HTR-8/SVneo (cell line): ENCODE measurements at places on chromosomes 11 and 22.

GRCh38 chr11:42972741-42973140, 339.1 kb upstream of the API5 start:
- DNase-seq: no peak

- DNase-seq: no peak
These were observed 174.1 kb downstream of the FAM181B start for GRCh38 chr11:82559609-82560008.

DNA sequence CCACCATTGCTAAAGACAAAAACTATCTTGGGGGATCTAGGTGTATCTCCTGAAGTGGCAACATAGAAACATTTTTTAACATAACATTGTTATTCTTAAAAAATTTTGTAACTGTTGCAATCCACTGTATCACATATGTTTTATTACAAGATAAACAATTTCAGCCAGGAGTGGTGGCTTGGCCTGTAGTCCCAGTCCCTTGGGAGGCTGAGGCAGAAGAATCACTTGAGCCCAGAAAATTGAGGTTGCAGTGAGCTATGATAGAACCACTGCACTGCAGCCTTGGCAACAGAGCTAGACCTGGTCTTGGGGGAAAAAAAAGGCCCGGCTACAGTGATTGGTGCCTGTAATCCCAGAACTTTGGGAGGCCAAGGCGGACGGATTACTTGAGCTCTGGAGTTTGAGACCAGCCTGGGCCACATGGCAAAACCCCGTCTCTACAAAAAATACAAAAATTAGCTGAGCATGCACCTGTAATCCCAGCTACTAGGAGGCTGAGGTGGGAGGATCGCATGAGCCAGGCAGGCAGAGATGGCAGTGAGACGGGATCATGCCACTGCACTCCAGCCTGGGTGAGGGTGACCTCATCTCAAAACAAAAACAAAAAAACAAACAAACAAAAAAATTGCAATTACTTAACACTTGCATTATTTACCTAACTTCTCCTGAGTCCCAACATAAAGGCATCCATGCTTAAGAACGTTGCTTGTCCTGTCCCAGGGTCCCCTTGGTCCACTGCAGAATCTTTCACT, 1.5 kb upstream of the DEPDC5 start:
- no peak for DNase-seq

DNA sequence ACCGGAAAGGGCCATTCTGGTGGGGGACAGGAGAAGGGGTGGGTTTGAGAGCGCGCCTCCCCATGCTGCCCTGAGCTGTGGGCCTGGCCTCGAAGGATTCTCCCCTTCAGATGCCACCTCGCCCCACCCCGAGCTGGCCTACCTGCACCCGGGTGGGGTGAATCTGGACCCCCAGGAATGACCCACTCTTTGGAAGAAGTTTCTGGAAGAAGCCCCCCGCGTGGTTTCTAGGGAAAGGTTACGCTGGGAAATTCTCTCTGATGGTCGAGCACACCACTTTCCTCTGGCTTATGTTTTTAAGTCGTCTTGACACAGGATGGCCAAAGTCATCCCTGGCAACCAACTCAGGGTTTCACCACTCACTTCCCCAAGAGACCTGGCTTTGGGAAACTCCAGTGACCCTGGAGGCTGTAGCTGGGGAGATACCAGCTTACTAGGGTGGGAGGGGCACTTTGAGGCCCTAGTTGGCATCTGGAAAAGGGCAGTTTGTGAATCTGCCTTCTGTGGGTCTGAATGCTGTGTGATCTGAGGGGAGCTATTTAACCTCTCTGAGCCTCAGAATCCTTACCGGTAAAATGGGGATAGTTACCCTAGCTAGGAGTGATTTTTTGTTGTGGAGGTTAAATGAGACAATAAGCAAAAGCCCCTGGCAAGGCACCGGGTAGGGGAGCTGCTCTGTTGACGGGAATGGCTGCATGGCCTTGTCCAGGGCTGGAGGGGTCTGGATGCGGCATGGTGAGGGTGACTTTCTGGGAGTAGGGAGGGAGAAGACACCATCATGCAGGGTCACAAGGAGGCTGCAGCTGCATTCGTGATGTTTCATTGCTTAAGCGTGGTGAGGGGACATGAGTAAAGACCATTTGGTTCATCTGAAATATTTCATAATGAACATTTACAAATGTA, 45.3 kb upstream of the ACCSL start:
- DNase-seq: no peak

- DNase-seq: no peak
These were observed 790.1 kb upstream of the CNTN5 start for GRCh38 chr11:98230678-98231077.

DNA sequence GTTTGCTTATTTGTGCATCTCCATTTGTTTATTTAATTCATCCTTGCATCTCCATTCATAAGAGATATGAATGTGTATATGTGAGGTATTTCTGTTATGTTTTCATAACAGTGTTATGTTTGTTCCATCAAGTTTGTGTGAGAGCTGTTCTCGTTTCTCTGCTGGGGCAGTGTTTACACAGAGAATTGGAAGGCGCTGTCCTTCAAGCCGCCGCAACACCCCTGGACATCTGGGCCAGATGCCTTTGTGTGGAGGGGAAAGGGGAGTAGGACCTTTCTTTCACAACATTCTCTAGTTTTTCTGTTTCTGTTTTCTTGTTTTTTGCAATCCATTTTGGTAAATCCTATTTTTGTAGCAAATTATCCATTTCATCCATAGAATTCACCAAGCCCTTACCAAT, 7.0 kb upstream of the TM7SF2 start:
- no peak for DNase-seq

DNA sequence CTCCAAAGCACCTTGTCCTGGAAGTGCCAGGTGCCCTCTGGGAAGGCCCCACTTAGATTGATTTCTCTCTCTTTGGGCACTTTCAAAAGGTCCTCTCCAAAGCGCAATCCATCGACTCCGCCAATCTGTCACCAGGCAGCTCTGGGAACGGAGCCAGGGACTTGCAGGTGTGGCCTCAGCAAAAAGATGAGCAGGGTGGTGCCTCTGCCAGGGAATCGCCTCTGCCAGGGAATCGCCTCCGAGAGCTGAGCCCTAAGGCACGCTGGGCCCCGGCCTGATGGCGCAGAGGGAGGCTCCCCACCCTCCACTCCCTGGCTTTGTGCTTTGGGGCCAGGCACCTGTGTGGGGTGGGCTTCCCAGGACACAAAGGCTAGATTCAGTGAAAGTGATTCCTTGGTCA, 1391.3 kb downstream of the TBC1D22A start:
- DNase-seq: no peak

- DNase-seq: no peak
These were observed 29.0 kb downstream of the NUP50 start for GRCh38 chr22:45192701-45193187.

GRCh38 chr22:32326647-32327046, 31.0 kb upstream of the RFPL3 start:
- no peak for DNase-seq

DNA sequence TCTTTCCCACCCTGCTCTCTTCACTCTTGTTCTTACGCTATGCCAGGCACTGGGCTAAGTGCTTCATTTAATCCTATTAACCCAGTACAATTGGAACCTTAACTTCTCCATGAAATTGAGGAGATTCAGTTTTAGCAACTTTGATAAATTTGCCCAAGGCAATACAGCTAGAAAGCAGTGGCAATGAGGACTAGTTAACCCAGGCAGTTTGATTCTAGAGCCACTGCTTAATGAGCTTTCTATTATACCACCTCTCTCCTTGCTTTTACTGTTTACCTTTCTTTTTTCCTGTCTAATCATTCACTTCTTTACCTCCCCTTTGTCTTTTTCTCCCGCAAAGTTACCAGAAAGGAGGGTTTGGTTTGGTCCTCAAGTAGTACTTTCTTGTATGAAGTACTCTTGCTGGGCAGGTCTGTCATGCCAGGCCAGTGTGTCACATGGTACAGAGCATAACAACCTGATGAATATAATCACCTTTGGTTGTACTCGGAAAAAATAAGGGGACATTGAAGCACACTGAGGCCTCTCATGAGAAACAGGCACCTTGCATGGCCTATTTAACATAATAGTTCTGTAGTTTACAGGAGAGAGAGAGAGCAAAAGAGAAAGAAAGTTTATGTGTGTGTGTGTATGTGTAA, 70.6 kb downstream of the PDHX start:
- no peak for DNase-seq
